Foreskin fibroblast (primary cell): ENCODE measurements at places on chromosomes 6 and 20.

DNA sequence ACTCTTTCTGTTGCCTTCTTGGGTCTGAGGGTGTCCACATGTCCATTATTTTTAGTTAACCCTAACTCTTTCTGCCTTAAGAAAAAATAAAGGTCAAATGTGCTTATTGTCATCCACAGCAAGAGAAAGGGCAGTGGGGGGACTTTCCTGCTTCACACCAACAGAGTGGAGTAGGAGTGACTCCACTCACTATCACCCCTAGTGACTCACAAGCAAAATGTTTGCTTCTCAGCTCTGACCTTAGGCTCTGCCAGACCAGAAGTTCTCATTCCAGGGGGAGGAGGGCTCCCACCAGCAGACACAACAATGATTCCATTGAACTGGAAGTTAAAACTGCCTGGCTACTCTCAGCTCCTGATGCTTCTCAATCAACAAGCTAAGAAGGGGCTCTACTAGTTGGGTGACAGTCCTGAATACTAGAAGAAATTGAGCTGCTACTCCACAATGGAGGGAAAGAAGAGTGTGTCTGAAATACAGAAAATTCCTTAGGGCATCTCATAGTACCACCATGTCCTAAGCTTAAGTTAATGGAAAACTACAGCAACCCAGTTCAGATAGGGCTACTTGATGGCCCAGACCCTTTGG is 83.9 kb upstream of the AFDN start:
- no peak for DNase-seq

GRCh38 chr6:122059918-122060317 is 339.5 kb upstream of the HSF2 start:
- DNase-seq: peak; percentile 19

- peak; percentile 35 for DNase-seq
Measured at GRCh38 chr6:122790423-122791309, 1.6 kb downstream of the SMPDL3A start.

DNA sequence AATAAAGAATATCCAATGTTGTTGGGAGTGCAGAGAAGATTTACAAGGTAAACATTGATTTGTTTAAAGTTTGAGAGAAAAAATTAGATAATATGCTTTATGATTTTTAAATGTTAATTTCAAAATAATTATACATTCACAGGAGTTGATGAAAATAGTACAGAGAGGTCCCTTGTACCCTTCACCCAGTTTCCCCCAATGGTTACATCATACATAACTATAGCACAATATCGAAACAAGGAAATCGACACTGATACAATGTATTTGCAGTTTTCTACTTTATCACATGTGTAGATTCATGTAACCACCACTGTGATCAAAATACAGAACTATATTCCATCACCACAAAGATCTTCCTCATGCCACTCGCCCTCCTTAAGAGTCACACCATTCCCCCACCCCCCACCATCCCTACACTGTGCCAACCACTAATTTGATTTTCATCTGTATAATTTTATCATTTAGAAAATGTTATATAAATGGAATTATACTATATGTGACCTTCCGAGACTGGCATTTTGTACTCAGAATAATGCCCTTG is 11.7 kb upstream of the HLA-DRA start:
- no peak for DNase-seq

GRCh38 chr20:56631990-56632327 is 2.9 kb downstream of the TFAP2C start:
- DNase-seq: no peak

DNA sequence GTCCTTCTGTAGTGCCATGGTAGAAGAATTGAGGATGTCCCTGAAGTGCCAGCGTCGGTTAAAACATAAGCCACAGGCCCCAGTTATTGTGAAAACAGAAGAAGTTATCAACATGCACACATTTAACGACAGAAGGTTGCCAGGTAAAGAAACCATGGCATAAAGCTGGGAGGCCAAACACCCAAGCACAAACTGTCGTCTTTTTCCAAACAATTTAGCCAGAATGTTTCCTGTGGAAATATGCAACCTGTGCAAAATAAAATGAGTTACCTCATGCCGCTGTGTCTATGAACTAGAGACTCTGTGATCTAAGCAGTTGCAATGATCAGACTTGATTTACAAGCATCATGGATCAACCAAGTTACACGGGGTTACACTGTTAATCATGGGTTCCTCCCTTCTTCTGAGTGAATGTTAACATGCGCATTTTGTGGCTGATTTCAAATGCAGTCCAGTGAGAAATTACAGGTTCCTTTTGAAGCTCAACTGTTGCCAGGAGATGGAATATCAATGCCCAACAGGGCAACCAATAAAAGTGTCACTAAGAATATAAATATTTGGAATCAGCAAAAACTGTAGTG is 674.9 kb downstream of the GRIK2 start:
- DNase-seq: no peak
